Placental epithelial cell (primary cell): ENCODE measurements at places on chromosomes 7 and 10. TPM values are rescaled to one million over a fixed set of nuclear protein-coding genes. Genes with fewer than 3 reads are reported as not detected.

The PCDH15 gene
- not detected in 2 replicates for total RNA-seq

The ARMC3 gene
- total RNA-seq: not detected in 2 replicates

The DOCK1 gene
- total RNA-seq: 71.5 and 124 TPM in 2 replicates

The NAT16 gene
- total RNA-seq: not detected in 2 replicates

The MYOZ1 gene
- 0.43 and 0.79 TPM in 2 replicates for total RNA-seq

The COX15 gene
- 35.0 and 37.3 TPM in 2 replicates for total RNA-seq

The TMEM225B gene
- total RNA-seq: 5.5 TPM in 1 of 2 replicates, not detected in the other

The KCND2 gene
- total RNA-seq: not detected in 2 replicates

The TMEM176A gene
- total RNA-seq: not detected in 2 replicates

The PAX2 gene
- total RNA-seq: not detected in 2 replicates

The AVPI1 gene
- total RNA-seq: 21.2 and 23.9 TPM in 2 replicates

The ASAH2B gene
- total RNA-seq: 3.1 and 7.7 TPM in 2 replicates

The TUBAL3 gene
- not detected in 2 replicates for total RNA-seq

The SAP25 gene
- total RNA-seq: 0.79 TPM in 1 of 2 replicates, not detected in the other

The MYO3A gene
- total RNA-seq: 0.39 TPM in 1 of 2 replicates, not detected in the other

The LGI1 gene
- total RNA-seq: under 0.01 TPM in 1 of 2 replicates, not detected in the other

The ATP5MK gene
- 145 and 240 TPM in 2 replicates for total RNA-seq

The STEAP4 gene
- total RNA-seq: under 0.01 TPM in 1 of 2 replicates, not detected in the other

The MKLN1 gene
- 25.9 and 29.0 TPM in 2 replicates for total RNA-seq

The STOX1 gene
- total RNA-seq: 0.22 and 0.39 TPM in 2 replicates

The NKX1-2 gene
- total RNA-seq: not detected in 2 replicates

The GPC2 gene
- total RNA-seq: 2.7 and 3.1 TPM in 2 replicates

The CTAGE8 gene
- 7.9 TPM in 1 of 2 replicates, not detected in the other for total RNA-seq

The EPDR1 gene
- total RNA-seq: 1.6 TPM in 1 of 2 replicates, not detected in the other

The TEX36 gene
- under 0.01 and 0.54 TPM in 2 replicates for total RNA-seq

The SPDYE16 gene
- under 0.01 and 0.39 TPM in 2 replicates for total RNA-seq

The C10orf62 gene
- total RNA-seq: 0.33 TPM in 1 of 2 replicates, not detected in the other

The STARD3NL gene
- total RNA-seq: 16.9 and 46.6 TPM in 2 replicates

The PDK4 gene
- total RNA-seq: not detected in 2 replicates

The FOXK1 gene
- total RNA-seq: 18.1 and 18.5 TPM in 2 replicates

The ECHDC3 gene
- 1.2 and 5.2 TPM in 2 replicates for total RNA-seq

The ADARB2 gene
- total RNA-seq: not detected in 2 replicates

The FKBP6 gene
- total RNA-seq: not detected in 2 replicates

The IRF5 gene
- total RNA-seq: under 0.01 and 0.22 TPM in 2 replicates

The LRRD1 gene
- under 0.01 and 0.11 TPM in 2 replicates for total RNA-seq

The RAPGEF5 gene
- total RNA-seq: 0.79 and 1.1 TPM in 2 replicates

The CHN2 gene
- total RNA-seq: 16.1 and 25.5 TPM in 2 replicates

The DOCK4 gene
- total RNA-seq: 0.98 and 2.0 TPM in 2 replicates

The ING3 gene
- total RNA-seq: 12.0 and 13.0 TPM in 2 replicates
